ENCODE measurements at places on chromosomes 4 and X.
A peak's percentile ranks its signal among the peaks of the same experiment; 100 is the strongest.

- DNase-seq: no peak
Measured at GRCh38 chrX:10755439-10756334, 135.3 kb upstream of the MID1 start.

DNA sequence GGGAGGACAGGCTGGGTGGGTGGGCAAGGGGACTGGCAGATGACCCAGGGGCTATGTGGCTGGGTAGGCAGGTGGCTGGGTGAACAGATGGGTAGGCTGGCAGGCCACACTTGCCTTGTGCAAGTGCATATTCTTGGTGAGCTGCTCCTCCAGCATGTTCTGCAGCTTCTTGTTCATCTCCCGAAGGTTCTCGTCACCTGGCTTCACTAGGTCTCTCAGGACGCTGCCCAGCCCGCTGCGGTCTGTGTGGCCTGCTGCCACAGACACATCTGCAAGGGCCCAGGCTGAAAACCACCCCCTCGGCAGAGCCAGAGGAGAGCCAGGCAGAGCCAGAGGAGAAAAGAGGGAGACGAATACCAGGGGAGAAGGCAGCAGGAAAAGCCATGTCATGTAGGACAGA is 3.4 kb upstream of the KCND1 start:
- DNase-seq: no peak

DNA sequence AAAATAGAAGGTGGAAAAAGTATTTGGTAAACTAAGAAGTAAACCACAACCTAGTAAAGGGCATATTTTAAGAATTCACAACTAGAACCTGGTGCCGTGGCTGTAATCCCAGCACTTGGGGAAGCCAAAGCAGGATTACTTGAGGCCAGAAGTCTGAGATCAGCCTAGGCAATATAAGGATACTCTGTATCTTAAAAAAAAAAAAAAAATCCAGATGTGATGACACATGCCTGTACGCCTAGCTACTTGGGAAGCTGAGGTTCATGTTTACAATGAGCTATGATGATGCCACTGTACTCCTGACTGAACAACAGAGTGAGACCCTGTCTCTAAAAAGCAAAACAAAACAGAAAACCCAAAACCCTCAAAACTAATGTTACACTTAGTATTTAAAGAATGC is 294.9 kb upstream of the ZCCHC13 start:
- DNase-seq: no peak

- no peak for DNase-seq
Measured at GRCh38 chr4:11436673-11437072, 8.0 kb upstream of the HS3ST1 start.

DNA sequence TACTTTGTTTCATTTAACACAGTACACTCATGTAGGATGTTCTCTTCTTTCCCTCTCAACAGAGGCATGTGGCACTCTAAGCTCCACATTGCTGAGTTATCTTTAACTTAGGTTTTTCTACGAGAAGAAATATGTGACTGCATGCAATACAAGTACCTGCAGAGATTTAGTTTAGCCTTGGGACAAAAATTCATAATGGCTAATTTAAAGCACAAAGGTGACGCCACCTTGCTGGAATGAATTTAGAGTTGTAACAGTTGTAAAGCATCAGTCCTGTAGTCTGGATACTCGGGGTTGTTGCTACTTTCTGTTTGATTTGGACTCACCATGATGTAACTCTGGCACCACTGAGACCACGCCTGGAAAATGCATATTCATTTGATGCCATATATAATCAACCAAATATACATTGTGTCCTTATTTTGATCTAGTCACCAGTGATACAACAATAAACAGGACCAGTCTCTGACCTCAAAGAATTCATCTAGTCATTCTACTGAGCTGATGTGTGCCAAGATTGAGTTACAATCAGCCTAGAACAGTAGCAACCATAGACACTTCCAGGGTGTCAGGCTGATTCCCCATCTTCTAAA is 451.0 kb upstream of the ZFP42 start:
- no peak for DNase-seq

DNA sequence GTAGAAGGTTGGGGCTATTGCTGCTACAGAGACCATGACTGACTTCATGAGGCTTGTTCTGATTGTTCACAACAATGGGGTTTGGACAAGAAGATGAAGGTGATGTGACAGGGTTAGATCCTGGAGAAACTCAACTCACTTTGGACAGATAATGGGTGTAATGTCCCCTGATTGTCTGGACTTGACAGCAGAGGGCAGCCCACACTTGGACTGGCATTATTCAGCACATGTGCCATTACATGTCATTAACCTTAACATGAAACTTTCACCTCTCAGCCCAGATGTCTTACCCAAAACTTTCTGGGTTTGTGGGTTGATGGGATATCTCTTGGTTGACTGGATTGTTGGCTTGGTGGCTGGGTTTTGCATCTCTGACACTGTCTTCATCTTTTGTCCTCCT is 101.5 kb downstream of the MXRA5 start:
- no peak for DNase-seq

DNA sequence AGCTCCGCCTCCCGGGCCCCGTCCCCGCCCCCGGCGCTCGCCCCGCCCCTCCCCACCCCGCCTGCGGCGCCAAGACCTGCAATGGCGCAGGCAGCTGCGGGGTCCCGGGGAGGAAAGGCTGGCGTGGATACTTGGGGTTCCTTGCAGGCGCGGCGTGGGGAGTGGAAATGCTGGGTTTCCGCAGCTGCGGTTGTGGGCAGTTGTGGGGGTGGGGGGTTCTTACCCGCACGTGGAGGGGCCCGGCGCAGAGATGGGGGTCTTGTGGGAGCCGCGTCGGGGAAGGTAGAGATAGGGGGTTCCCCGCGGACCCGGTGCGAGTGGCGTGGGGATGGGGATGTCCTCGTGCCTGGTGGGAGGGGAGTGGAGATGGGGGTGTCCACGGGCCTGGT is 680 bp upstream of the ASMTL start:
- peak; percentile 72 for DNase-seq

DNA sequence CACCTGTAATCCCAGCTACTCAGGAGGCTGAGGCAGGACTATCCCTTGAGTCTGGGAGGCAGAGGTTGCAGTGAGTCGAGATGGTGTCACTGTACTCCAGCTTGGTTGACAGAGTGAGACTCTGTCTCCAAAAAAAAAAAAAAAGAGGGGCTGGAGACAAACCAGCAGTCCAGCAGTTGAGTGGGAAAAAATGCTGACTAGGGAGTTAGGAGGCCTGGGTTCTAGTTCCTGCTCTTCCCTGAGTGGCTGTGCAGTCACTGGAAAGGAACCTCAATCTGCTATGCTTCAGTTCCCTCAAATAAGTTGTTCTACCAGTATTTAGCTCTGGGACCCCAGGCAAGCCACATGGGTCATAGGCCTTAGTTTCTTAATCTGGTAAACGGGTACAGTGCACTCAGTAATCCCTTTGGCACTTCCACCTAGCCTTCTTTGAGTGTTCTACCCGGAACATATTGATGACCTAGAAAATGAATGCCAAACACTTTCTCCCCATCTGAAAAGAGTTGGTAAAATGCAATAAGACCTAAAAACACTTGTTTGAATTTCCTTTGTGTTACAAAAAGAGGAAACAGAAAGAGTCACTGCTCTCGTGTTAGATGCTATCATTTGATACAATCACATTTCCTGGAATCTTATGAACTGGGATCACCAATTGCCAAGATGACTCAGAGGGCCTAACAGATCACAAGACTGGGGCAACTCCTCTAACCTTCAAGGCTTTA is 99.3 kb upstream of the EGFL6 start:
- DNase-seq: no peak

DNA sequence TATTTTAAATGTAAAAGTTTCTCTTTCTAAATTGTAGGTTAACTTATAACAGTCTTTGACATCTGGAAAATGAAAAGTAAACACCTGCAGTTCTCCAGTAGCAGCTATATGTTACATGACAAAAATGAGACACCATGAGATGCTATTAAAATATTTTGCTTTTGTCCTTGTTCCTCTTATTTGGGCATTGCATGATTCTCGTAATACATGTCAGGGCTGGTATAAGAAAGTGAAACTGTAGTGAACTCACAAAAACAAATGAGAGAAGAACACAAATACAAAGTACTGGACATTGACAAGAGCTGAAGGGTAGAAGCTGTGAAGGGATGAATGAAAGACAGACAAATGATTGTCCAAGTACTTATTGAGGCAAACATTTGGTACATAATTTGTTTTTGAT is 9.0 kb downstream of the GK2 start:
- DNase-seq: no peak

DNA sequence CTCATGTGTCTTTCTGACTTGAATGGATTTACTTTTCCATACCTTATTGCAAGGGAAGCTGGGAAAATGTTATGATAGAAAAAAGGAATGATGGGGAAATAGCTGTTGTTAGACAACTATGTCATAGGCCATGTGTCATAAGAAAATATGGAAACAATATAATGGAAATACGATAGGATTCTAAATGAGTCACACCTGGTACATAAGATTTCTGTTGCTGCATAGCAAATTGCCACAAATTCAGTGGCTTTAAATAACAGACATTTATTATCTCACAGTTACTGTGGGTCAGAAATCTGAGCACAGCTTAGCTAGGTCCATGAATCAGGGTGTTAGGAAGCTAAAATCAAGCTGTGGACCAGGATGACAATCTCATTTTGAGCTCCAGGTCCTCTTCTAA is 44.6 kb upstream of the ANKRD50 start:
- no peak for DNase-seq

DNA sequence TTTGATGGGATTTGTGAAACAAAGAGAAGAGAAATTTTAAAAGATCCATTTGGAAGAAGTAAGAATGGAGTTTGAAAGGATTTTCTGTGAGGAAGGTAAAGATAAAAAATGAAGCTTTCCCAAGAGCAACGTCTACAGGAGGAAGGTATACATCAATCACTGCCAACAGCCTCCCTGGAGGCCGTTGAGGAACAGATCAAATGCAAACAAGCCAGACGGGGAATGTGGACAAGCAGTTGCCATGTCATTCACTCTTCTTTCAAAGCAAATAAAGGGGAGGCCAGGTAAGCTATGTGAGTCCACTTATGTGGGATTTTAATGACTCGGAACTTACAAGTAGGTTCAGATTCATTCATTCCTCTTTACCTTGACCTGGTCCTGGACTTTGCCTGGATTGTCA is 1020.5 kb upstream of the AGA start:
- DNase-seq: no peak

DNA sequence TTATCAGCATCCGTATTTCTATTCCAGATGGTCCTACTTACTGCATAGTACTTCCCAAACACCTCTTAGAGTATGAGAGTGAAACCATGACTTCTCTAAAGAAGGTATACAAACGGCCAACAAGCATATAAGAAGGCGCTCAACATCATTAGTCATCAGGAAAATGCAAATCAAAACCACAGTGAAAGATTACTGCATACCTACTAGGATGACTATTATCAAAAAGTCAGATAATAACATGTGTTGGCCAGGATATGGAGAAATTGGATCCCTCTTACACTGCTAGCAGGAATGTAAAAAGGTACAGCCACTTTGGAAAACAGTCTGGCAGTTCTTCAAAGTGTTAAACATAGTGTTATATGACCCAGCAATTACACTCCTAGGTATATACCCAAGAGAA is 215.3 kb upstream of the CXorf66 start:
- DNase-seq: no peak

DNA sequence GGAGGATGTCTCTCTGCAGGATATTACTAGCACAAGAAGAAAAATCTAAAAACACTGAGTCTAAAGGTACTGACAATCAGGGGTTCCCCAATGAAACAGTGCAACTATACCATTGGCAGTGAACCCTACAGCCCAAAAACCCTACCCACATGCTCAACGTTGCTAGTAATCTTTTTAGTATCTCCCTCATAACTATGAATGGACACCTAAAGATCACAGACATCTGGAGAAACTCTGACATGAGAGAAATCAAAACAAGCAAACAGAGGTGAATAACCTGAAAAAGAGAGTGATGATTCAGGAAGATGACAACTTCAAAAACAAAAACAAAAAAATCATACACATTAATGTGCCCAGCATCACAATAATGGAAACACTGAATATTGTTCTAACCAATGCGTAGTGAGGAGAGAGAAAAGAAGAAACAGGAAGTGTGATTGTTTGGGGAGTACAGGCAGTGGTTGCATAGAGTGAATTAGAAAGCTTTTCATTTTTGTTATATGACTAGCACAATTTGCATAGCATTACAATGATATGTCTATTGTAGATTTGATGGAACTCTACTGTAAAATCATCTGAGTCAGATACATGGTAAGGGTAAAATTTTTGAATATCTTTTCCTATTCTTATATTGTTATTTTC is 78.9 kb upstream of the FMR1 start:
- no peak for DNase-seq

Data from activated CD8-positive, alpha-beta memory T cell treated with anti-CD3 and anti-CD28 coated beads for 4 hours (primary cell).